ENCODE measurements at places on chromosomes 5 and 9.

DNA sequence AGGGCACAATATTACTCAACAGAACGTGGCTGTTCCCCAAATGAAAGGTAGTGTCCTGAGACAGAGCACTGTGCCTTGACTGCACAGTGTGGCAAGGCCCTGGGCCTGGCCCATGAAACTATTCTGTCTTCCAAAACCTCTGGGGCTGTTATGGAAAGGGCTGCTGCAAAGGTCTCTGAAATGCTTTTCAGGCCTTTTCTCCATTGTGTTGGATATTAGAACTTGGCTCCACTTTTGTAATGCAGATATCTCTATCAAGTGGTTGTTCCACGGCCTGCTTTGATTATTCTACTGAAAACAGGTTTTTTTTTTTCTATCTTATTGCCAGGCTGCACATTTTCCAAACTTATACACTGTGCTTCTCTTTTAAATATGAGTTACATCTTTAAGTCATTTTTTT, 777.5 kb upstream of the TYRP1 start:
- no peak for DNase-seq

- no peak for DNase-seq
Measured at GRCh38 chr9:71637375-71637774, 130.9 kb downstream of the CEMIP2 start.

GRCh38 chr5:149154650-149155049, 13.4 kb downstream of the ABLIM3 start:
- no peak for DNase-seq

DNA sequence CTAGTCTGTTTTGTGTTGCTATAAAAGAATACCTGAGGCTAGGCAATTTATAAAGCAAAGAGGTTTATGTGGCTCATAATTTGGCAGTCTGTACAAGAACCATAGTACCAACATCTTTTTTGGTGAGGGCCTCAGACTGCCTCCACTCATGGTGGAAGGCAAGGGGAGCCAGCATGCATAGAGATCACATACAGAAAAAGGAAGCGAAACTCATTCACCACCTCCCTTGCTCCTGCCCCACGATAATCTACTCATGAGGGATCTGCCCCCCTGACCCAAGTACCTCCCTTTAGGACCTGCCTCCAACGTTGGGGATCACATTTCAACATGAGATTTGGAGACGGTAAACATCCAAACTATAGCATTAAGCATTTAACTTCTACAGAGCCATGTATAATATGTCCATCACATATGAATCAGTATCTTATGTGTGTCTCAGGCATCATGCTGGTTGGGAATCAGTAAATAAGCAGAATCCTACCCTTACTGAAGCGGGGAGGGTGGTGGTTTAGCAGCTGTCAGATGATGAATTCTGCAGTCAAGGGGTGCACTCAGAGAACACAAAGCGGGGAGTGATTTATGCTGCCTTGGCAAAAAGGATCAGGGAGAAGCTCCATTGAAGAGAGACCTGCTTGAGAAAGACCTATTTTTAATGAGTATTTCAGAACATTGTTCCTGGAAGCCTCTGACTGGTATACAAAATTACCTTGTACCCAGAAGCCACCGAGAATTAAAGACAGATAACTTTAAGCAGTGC, 34.8 kb downstream of the HMGXB3 start:
- peak; percentile 62 for DNase-seq

GRCh38 chr9:121817476-121817875, 166.0 kb downstream of the DAB2IP start:
- DNase-seq: no peak

- DNase-seq: peak; percentile 49
Measured at GRCh38 chr5:12023614-12024241, 119.5 kb upstream of the CTNND2 start.

DNA sequence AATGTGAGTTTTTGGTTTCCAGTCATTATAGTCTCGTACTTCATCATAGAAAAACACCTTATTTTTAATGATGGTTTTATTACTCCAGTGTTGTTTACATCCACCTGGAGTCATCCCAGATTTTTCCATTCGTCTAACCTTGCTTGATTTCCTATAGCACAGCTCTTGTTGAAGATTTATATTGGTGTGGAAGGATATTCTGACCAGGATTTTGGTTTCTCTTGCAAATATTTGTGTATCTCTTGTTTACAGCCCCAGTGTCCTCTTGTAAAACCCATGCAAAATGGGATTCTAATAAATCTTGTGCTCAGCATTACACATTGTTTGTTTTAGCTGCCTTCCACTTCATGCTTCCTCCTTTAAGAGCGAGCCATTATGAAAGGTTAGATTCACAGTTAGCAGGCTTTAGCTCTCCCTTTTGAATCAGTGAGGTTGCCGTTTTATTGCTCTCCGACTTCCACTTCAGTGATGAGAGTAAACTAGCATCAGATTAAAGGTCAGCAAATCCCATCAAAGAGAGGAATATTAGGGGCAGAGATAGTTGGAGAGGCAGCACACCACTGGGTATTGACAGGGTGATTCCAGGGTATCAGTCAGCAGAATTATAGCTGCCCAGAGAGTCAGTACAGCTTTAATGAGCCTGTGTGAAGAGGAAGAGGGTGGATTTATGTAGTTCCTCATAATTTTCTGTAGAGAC, 157.1 kb downstream of the PBX3 start:
- peak; percentile 69 for DNase-seq

- DNase-seq: peak; percentile 67
Measured at GRCh38 chr5:73792687-73793320, 166.8 kb downstream of the ARHGEF28 start.

DNA sequence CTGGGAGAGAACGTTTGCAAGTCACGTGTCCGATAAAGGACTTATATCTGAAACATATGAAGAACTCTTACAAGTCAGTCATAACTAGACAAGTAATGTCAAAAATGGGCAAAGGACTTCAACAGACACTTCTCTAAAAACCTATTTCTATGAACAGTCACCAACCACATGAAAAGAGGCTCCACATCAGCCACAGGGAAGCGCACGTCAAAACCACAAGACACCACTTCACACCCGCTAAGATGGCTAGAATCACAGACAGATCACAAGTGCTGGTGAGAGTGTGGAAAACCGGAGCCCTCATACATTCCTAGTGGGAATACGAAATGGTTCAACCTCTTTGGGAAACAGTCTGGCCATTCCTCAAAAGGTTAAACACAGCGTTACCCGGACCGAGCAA, 11.5 kb upstream of the CARD9 start:
- no peak for DNase-seq

DNA sequence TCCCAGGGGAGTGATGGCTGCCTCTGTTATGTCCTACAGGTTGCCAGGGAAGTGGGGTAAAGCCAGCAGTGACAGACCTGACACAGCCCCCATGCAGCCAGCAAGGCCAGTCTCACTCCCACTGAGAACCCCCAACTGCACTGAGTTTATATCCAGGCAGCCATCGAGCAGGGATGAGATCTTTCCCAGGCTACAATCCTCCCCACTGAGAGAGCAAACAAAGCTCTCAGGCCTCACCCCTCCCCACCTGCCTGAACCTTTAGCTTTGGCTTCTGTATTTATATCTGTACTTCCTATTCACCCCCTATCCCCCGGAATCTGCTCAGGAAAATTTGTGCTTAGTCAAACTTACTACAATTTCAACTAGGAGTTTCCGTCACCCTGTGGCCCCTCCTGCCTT, 284.1 kb downstream of the FAM170A start:
- no peak for DNase-seq

DNA sequence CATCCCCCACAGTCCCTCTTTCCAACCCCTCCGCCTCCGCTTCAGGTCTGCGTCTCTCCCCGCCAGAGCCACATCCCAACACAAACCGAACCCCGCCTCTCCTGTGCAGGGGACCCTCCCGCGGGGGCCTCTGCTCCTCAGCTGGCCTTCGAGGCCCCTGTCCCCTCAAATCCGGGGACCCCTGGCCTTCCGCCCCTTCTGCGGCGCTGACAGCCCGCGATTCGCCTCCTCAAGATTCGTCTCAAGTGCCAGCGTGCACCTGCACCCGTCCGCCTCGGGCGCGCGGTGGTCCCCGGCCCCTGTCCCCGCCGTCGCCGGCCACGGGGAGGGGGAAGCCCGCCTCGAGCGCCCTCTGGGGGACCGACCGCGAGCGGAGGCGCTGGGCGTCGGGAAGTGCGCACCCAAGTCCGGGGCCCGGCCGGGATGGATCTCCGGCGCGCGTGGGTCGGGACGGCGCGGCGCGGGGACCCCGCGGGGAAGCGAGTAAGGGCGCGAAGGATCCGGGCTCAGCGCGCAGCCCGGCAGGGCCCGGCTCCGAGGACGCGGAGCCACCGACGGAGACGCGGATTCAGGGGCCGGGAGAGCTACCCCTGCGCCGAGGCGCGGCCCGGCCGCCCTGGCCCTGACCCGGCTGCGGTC, 623 bp downstream of the FLT4 start:
- DNase-seq: peak; percentile 26

- peak; percentile 15 for DNase-seq
Measured at GRCh38 chr9:19720377-19720776, 68.5 kb downstream of the SLC24A2 start.

GRCh38 chr5:31469886-31470285, 62.0 kb downstream of the DROSHA start:
- DNase-seq: no peak

DNA sequence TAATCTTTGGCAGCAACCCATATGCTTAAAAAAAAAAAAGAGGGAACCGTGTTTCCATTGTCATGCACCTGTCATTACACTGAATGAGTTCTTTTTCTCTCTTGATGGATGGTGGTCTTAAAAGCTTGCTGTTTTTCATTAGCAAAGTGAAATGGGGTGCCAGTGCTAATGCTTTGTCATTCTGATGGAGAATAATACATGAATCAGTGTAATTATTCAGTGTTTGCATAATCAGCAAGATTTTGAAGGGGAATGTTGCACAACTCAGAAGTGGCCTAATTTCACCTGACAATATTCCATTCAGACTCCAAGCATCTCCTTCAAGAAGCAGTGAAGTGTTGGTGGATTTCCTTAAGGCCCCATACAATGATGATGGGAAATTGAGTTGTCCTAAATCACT, 38.1 kb downstream of the MAP1B start:
- no peak for DNase-seq

Measured in KBM-7 (cell line).